ENCODE measurements at places on chromosomes 12 and 14.

DNA sequence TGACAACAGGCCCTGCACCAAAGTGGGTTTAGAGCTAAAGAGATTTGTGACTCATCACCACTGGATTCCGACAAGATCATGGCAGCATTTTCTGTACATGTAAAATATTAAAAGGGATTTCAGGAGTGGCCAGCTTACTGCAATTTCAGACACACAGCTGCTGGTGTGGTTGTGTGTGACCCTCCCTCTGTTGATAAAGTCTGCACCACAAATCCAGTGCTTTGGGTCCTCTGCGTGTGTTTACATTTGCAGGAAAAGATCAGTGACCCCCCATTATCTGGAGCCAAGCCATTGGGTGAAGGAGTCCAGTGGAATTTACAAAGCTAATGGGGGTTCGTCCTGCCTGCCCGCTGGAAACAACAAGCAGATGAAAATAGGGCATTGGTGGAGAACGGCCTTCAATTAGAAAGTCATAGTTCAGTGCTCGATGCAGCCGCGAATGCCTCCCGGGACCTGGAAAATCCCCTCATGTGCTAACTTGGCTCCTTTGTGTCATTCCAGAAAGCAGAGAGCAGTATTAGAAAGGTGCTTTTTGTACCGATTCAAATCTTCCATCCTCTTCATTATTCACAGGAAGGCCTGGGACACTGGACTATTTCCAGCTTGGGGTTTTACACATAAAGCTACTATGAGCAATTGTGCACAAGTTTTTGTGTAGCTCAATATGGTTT is 188.5 kb upstream of the TMEM132C start:
- no peak for DNase-seq

- DNase-seq = no peak
Measured at GRCh38 chr12:32783029-32783428, 27.3 kb upstream of the YARS2 start.

DNA sequence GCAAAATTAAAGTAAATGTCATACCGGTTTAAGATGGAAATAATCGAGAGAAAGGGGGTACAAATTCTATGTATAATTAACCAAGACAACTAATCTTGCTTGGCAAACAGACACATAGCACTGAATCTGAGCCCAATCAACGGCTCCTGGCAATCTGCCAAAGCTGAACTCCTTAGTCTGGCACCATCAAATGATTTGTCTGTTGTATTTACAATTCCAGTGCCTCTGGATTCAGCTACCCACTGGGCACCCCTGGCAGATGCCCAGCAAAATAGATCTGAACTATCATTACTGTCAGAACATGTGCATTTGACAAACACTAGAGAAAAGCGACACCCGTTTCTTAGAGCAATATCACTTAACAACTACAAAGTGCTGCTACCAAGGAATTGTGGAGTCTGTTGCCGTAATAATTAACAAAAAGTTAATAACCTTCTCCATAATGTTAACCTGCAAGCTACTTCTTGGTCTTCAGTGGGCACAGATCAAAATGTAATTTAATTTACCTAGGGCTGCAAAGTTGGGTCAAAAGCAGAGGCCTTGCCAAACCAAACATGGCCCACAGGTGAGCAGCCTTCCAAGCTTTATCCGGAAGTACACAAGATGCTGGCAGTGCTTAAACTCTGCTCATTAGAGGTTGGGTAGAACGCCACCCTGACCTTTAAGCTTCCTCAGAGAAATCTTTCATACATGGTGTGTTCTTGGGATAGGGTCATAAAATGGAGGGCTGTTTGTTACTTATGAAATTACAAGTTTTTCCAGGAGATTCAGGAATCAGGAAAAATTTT is 7.6 kb downstream of the EGLN3 start:
- DNase-seq = no peak

- peak; percentile 71 for DNase-seq
Measured at GRCh38 chr12:6363330-6364043, 11.9 kb downstream of the SCNN1A start.

DNA sequence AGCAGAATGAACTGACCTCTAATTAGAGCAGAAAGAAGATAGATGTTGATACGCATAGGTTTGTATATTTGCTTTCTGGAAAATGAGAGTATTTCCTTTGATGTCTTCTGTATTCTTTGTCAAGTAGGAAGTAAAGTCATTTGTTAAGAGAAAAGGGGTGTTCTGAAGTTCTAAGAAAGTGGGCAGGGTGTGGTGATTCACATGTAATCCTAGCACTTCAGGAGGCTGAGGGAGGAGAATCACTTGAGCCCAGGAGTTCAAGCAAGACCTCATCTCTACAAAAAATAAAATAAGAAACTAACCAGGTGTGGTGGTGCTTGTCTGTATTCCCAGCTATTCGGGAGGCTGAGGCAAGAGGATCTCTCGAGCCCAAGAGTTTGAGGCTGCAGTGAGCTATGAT is 2.8 kb downstream of the RHNO1 start:
- DNase-seq = no peak

- no peak for DNase-seq
Measured at GRCh38 chr12:30138483-30138882, 354.7 kb upstream of the TMTC1 start.

GRCh38 chr14:68501614-68502052 is 291.2 kb downstream of the ZFP36L1 start:
- no peak for DNase-seq

DNA sequence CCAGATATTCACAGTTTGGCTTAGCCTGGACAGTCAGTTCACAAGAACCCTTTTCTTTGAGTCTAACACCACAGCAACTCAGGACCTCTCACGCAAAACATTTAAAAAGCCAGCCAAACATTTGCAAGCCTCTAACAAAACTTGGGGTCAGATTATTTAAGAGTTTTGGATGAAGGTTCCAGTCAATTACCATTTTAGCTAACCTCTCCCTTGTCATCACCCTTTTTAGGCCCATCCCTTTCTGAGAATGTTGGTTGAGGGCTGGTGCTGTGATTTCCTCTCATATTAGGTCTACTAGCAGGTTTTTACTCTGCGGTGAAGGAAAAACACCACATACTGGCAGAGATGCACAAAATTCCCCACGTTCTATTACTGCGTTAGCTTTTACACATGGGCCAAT is 20.7 kb downstream of the PAX9 start:
- no peak for DNase-seq

- no peak for DNase-seq
Measured at GRCh38 chr12:6866920-6867412, 365 bp upstream of the TPI1 start.

GRCh38 chr12:53476769-53477209 is 22.5 kb downstream of the MAP3K12 start:
- peak; percentile 43 for DNase-seq

GRCh38 chr12:21938879-21939278 is 2.3 kb downstream of the ABCC9 start:
- no peak for DNase-seq

- no peak for DNase-seq
Measured at GRCh38 chr12:60172266-60173211, 576.7 kb downstream of the SLC16A7 start.

DNA sequence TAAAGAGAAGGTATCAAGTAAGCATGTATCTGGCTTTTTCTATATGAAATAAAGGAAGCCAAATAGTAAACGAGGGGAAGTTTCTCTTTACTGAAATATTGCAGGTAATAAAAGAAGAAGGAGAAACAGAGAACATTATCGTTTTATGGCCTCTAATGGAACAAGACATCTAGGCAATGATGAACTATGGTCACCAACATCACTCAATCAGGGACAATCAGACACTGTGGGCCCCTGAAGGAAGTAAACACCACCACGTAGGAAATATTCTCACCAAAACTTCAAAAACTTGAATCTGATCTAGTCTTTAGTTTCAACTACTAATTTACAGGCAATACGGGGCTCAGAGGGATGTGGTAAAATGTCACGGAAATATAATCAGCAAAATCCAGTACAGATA is 15.9 kb downstream of the HEBP1 start:
- no peak for DNase-seq

DNA sequence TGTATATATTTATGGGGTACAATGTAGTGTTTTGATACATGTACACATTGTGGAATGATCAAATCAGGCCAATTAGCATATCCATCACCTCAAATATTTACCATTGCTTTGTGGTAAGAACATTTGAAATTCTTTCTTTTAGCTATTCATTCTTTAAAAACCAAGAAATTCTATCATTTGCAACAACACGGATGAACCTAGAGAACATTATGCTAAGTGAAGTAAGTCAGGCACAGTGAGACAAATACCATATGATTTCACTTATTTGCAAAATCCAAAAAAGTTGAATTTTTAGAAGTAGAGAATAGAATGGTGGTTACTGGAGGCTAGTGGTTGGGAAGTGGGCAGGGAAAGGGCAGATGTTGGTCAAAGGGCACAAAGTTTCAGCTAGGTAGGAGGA is 129.3 kb upstream of the PTPRQ start:
- DNase-seq = no peak

DNA sequence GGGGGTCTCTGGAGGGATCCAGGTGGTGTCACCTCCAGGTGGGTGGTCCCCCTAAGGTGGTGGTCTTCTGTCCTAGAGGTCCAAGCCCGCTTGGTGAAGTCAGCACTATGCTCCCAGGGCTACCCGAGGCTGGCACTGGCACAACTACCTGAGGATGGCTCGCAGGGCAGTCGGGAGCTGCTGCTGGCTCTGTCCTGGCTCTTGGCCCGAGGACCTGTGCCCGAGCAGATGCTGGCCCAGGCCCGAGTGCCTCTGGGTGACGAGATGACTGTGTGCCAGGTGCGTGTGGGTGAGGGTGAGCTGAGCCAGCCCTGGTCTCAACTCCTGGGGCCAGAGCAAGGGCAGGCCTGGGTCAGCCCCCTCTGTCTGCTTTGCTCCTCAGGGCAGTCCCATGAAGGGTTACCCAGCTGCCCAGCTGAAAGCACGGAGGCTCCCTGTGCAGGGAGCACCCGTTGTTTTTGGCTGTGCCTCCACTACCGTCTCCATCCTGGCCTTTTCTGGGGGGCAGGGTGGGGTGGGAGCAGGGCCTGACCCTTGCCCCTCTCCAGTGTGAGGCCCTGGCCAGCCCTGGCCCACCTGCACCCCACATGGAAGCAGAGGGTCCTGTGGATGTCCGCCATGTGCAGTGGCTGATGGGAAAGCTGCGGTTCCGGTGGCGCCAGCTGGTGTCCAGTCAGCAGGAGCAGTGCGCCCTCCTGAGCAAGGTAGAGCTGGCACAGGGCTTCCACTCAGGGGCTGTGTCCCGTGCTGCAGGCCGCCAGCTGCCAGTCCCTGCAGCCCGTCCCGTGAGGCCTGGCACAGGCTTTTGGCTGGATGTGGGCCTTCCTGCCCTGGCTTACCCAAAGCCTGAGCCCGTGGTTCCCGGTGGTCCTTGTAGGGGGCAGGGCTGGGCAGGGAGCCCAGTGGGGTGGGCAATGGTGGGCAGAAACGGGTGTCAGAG is 1.3 kb downstream of the TEDC1 start:
- DNase-seq = peak; percentile 43

GRCh38 chr14:68182492-68182891 is 362.9 kb downstream of the RAD51B start:
- peak; percentile 6 for DNase-seq

- DNase-seq = no peak
Measured at GRCh38 chr12:125140279-125141209, 75.3 kb downstream of the AACS start.

GRCh38 chr14:90883782-90884181 is 67.6 kb upstream of the TTC7B start:
- no peak for DNase-seq

DNA sequence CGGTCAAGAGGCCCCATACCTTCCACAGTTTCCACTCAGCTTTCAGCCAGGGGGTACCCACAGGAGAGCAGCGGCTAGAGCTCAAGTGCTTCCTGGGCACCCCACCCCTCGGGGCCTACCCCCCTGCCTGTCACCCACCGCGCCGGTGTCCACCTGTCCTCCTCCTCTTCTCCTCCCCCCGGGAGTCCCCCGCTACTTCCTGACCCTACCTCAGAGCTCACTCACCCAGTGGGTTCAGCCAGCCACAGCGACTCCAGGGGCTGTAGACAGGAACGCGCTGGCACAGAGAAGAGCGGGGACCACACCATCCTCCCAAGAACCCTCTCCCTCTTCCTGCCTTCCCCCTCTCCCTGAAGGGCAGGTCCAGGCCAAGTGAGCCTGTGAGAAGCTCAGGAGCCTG is 123.0 kb downstream of the ESRRB start:
- no peak for DNase-seq

- DNase-seq = peak; percentile 88
Measured at GRCh38 chr12:52006726-52007157, at the start of gene TAMALIN. Gene TAMALIN, plus strand, starts transcription at chr12:52006946. Its CDS starts 74 bp downstream, at chr12:52007020.

- no peak for DNase-seq
Measured at GRCh38 chr12:12909228-12909994, 18.0 kb downstream of the GPRC5A start.

GRCh38 chr12:21073822-21074460 is 57.1 kb upstream of the SLCO1B1 start:
- no peak for DNase-seq

DNA sequence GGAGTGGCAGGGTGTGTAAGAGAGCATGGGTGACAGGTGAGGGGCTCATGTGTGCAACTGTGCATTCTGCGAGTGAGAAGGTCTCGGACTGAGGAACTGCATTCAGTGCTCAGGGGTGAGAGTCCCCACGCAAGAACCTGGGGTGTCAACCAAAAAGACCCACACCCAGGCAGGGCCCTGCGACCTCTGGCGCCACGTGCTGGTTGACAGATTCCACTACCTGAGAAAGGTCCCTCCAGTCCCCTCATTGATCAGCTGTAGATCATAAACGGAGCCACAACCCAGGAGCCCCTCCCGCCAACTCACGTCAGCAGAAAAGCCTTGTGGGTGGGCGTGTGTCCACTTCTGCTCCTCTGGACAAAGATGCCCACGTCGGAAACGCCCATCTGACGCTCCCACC is 98.7 kb downstream of the ASCL4 start:
- no peak for DNase-seq

- no peak for DNase-seq
Measured at GRCh38 chr12:121630791-121631355, 4.5 kb downstream of the ORAI1 start.

DNA sequence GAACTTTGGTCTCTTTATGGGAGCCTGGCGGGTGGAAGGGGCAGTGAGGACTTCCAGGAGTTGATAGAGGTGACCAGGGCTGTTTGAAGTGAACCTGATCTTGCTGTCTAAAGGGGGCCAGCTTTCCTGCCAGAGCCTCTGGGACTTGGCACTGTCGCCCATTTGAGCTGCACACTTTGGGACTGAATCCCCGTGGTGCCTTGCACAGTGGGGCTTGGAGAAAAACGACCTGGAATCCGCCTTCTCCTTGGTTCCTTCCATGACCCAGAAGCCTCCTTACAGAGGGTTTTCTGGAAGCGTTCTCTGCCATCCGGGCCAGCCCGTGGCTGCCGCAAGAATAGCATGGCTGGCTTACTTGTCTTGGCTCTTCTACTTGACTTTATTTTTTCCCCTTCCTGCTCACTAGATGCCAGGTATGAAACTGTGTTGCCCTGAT is 2.0 kb downstream of the RFLNA start:
- no peak for DNase-seq

GRCh38 chr14:100771121-100771800 is 44.6 kb downstream of the DLK1 start:
- no peak for DNase-seq

GRCh38 chr14:104804481-104805325 is 3.8 kb downstream of the ZBTB42 start:
- DNase-seq = no peak
